ENCODE measurements at places on chromosomes 3 and 15.
A peak's percentile ranks its signal among the peaks of the same experiment; 100 is the strongest.

DNA sequence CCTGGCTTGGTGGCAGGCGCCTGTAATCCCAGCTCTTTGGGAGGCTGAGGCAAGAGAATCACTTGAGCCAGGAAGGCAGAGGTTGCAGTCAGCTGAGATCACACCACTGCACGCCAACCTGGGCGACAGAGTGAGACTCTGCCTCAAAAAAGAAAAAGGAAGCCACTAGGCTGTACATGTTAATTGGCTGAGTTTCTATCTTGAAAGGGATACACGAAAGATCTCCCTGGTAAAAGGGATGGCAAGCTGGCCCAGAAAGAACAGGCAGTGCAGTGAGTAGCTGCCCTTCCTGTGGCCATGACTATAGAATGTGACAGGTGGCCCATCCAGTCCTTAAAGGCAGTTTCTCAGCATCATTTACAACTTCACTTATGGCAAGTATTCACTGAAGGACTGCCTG, 12.3 kb downstream of the LRIG1 start:
- no peak for DNase-seq

DNA sequence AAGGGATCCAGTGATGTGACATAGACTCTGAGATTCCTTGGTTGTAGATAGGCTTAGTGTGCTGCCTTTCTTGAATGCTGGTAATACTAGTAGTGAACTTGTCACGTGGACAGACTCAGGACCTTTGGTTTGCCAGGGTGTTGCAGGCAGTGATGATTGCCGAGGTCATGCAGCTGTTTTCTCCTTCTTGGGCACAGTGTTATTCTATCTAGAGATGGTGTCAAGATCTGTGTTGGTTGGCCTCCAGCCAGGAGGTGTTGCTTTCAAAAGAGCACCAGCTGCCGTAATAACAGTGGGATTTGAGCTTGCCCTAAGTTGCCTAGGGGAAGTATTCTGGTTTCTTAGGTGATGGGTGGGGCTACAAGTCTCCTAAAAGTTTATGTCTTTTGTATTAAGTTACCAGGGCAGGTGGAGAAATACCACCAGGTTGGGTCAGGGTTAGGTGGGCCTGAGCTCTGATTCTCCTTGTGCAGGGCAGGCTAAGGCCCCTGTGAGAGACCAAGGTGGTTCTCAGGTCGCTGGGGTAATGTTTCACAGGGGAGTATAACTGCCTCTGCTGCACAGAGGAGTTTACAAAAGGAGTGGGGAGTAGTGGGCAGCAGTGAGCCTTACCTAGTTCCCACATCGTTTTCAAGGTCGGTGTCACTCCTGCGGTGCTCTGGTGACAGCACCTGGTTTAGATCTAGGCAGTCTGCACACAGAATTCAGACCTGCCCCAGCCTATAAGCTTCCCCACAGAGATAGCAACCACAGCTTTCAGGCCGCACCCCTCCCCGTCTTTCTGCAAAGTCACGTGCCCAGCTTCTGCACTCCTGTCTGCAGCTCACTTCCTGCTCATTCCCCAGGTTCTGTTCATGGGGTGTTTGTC, 350.3 kb downstream of the DOCK3 start:
- peak; percentile 83 for DNase-seq

- no peak for DNase-seq
Observed at GRCh38 chr3:106403371-106404145, 534.7 kb upstream of the CBLB start.

- DNase-seq: no peak
Observed at GRCh38 chr15:62896969-62897486, 145.5 kb upstream of the TPM1 start.

DNA sequence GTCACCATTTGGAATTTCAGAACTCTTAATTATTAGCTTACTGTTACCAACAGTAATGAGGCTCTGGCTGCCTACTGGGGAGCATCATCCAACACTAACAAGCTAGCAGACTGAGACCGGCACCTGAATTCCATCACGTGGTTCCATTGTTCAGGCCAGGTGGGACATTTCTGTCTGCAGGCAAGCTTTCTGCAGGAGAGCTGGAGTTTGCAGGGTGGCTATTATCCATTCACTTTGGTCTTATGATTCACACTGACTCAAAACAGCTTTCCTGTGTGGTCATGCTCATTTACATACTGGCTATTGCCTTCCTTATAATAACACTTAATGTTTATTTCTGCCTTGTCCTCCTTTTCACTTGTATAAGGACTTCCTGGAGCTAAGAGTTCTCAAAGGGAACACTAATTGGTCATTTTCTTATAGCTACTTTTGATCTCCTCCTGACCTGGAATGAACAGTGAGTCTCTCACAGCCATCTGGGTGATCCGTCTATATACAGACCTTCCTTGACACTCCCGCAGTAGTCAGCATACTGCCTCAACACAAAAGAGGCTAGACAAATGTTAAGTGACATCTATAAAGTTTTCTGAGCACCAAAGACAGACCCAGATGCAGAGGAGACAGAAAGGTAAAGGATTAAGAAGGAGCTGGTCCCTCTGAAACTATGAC, 695.4 kb downstream of the FHIT start:
- DNase-seq: no peak

GRCh38 chr15:51227940-51228732, 110.3 kb downstream of the CYP19A1 start:
- DNase-seq: no peak

GRCh38 chr15:99167640-99168039, 62.8 kb downstream of the SYNM start:
- DNase-seq: no peak

GRCh38 chr3:154123906-154124305, 2.7 kb downstream of the ARHGEF26 start:
- no peak for DNase-seq

GRCh38 chr3:58502872-58503271, 11.0 kb downstream of the KCTD6 start:
- no peak for DNase-seq

GRCh38 chr3:147411815-147412241, 2.7 kb downstream of the ZIC1 start:
- DNase-seq: no peak

Data from CD4-positive, alpha-beta T cell treated with Interleukin-17A for 1 hour (primary cell).